ENCODE measurements at places on chromosomes 2 and 18. TPM values are rescaled to one million over a fixed set of nuclear protein-coding genes. Genes with fewer than 3 reads are reported as not detected.

GAREM2 gene
- 4.9 TPM for total RNA-seq

ZNF804A gene
- 4.1 TPM for total RNA-seq

RAPH1 gene
- 51.6 TPM for total RNA-seq

EGR4 gene
- total RNA-seq, result not detected

ALPI gene
- total RNA-seq, result 1.0 TPM

DNA sequence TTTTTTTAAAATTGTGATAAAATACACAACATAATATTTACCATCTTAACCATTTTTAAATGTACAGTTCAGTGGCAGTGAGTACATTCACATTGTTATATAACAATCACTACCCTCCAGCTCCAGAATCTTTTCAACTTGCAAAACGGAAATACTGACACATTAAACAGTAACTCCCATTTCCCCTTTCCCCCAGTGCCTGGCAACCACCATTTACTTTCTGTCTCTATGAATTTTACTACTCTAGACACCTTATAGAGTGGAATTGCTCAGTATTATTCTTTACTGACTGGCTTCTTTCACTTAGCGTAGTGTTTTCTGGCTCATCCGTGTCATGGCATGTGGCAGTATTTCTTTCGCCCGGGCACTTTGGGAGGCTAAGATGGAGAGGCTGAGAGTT, 32.6 kb downstream of the FASTKD2 start:
- no peak for DNase-seq

DNA sequence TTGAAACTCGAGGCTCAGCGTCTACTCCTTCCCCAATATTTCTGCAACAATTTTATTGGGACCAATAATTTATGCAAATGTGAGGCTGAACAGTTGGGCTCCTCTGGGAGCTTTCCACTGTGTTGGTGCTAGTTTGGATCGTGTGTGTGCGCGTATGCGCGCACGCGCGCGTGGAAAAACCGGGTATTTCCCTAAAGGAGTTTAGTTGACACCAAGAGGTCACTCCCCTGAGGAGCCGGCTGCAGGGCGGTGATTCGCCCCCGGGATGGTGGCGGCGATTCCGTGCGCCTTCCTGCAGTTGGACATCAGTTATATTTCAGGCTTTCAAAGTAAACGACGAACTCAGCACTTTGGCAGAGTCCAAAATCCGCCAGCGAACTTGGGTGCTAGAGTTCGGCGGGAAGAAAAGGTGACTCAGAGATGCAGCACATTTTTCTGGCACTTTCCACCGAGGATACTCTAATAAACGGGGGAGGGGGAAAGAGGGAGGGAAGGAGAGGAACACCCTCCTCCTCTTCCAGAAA, 186.5 kb upstream of the FANCL start:
- peak; percentile 20 for DNase-seq

DNA sequence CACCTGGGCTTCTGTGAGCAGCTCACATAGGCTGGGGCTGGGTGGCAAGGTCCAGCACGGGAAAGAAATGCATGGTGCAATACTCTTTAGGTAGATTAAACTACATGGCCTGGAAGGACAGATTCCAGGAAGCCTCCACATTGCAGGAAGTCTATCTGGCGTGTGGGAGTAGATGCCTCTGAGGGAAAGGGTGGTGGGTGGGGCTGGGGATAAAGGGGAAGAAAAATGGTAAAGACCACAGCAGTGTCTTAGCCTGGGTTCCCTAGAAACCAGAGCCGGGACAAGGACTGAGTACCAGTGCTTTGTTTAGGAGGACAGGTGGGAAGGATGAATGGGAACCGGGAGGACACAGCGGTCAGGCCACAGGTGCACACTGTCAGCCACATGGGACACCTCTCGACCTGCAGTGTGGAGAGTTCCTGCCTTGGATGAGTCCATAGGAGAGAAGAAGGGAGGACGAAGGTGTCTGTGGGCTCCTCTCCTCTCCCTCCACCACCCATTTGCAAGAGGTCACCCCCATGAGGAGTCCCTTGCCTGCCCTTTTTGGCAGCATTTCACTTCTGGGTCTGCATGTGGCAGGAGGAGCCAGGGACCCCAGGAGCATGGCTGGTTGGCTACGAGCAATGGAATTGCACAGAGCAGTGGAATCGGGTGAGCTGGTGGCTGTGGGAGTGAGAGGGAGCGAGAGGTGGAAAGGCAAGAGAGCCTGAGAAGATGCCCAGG, 91.5 kb upstream of the HS6ST1 start:
- peak; percentile 5 for DNase-seq

DNA sequence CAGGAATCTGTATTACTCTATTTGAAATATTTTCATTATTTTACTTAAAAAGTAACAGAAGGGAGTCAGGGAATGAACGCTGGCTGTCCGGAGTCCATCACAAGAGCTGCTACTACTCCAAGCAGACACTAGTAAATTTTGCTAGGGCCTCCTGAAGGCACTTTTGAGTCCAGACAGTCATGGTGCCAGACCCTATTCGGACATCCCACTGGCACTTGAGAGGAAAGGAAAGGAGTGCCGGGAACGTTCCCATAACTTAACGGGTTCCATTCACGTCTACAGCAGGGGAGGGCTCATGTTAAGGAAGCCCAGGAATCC, 563 bp upstream of the GMCL1 start:
- DNase-seq, result no peak

DNA sequence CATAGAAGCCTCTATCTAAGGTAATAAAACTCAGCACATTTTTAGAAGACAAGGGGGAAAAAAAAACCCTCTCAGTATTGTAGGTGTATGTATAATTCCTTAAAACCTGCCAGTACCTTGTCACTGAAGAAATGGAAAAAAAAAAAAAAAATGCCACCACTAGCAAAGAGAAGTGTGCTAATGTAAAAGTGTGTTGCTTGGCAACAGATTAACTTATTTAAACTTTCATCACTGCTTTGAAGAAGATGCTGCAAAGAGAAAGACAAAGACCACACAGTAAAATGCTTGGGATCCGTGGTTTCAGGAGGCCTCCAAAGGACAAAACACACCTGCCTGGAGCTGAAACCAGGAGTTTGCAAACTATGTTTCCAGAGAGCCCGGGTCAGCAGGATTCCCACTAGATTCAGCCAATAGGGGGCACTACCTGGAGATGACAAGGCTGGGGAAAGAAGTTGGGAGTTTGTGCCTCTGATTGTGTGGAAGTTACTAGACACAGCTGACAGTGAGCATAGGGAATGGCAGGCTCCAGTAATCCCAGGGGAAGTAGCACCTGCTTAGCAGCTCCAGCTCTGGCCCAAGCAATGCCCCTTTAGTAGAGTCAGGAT, 169.1 kb upstream of the TRIB2 start:
- DNase-seq, result no peak

GRCh38 chr2:235543851-235544688, 50.2 kb downstream of the AGAP1 start:
- DNase-seq, result no peak

DNA sequence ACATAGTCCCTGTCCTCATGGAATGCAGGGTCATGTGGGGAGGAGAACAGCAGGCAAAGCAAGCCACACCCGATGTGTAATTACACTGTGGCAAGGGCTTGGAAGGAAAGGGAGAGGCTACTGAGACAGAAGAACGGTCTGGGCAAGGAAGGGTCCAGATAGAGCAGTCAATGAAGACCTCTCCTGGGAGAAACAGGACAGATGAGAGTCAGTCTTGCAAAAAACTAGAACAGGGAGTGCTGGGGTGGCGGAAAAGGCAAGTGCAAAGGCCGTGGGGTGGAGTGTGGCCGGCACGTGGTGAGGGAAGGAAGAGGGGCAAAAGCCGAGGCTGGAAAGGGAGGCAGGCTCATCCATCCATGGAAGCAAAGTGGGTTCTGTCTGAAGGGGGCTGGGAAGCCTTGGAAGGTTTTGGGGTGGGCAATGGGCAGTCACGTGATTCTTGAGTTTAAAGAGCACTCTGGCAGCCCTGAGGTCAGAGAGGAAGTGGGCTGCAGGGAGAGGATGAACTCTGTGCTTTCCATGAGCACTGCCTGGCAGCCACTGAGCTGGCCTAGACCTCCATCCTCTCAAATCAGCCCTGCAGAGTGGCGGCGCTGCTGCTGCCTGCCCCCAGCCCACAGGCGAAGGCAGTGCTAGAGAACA, 182.2 kb downstream of the INHBB start:
- DNase-seq, result no peak

DNA sequence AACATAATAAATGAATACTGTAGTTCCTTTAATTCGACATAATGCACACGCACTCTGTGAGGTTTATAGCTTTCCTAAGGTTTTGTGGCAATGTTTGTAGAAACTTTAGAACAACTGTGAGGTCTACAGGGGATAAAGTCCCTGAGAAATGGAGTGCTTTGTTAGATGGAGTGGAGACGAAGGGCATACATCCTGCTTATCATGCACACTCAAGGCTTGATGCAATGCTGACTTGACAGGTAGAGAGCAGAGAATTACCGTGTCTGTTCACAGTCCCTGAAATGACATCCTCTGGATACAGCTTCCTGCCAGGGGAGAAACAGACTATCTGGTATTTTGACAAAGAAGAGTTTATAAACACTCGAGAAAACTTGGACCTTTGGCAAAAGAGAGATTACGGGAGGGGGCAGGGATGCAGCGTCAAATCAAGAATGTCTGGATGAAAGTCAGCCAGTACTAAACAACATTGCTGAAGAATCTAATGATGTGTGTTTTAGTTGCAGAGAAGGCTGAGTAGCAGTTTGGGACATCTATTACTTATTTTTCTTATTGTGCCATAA, 766.9 kb upstream of the ZEB2 start:
- no peak for DNase-seq

DNA sequence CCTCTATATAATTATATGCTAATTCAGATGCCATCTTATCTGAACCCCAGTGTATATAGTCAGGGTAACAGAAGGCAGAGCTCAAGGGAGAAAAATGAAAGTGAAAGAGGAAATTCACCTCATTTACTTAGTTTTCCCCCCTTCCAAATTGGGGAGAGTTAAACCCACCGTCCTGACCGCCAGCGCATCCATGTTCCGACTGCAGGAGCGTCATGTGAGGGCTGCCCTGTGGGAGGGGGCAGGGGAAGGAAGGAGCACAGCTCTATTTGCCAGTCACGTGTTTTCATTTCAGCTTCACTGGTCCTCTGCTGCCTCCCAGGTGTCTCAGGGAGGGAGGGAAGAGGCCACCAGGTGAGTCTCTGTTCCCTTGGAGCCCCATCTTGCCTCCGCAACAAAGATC, 13.2 kb downstream of the CNNM4 start:
- DNase-seq, result no peak

GRCh38 chr2:64987956-64988419, 1.2 kb upstream of the SLC1A4 start:
- DNase-seq, result no peak

DNA sequence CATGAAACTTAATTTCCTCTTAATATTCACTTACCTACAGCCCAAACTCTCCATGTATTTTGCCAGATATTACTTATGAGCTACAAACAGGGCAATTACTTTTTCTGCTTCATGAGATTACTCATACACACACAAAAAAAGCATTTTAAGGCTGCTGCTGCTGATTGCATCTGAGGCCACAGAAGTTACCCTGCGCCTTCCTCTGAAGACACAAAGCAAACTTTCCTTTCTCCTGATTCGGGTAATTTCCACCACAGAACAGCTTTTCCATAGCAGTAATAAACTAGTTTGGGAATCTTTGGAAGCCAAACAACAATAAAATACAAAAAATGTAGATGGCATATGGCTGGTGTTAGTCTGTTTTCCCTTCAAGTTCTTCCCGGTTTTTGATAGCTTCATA, 6.2 kb downstream of the TTC32 start:
- no peak for DNase-seq

DNA sequence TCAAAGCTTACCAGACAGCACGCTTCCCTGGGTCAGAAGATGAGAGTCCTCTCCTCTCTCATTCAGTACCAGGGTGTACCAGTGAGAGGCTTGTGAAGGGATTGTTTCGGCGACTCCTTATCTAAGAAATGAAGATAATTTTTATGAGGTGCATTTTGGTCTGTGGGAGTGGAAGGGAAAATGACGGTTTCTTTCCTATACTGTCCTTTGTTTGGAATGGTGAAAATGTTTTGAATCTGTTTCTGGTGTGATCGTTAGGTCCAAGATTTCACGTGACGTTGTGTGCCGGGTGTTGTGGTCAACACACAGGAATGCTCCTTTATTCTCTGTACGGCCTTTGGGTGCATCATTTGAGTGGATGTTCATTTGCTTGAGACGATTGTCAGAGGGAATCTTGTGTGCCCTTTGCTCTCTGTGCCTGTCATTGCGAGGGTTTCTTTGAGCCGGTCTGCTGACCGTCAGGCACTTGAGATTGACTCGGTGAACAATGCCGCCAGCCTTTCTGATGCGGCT, 183.5 kb downstream of the AGAP1 start:
- no peak for DNase-seq

DNA sequence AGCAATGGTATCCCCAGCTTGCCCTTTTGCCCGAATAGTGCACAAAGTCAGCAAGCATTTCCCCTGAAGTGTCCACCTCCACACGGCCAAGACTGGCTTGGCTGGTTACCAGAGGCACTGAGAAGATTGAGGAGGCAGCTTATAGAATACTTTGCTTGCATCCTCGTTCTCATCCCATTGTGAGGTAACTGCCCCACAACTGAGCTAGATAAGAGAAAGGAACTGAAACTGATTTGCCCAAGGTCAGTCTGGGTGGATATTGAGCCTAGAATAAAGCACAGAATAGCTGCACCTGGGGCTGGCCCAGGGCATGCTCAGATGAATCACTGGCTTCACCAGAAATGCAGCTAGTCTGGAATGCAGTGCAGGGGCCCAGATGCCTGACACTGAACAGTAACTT, 32.7 kb upstream of the MAP4K3 start:
- DNase-seq, result peak; percentile 64

DNA sequence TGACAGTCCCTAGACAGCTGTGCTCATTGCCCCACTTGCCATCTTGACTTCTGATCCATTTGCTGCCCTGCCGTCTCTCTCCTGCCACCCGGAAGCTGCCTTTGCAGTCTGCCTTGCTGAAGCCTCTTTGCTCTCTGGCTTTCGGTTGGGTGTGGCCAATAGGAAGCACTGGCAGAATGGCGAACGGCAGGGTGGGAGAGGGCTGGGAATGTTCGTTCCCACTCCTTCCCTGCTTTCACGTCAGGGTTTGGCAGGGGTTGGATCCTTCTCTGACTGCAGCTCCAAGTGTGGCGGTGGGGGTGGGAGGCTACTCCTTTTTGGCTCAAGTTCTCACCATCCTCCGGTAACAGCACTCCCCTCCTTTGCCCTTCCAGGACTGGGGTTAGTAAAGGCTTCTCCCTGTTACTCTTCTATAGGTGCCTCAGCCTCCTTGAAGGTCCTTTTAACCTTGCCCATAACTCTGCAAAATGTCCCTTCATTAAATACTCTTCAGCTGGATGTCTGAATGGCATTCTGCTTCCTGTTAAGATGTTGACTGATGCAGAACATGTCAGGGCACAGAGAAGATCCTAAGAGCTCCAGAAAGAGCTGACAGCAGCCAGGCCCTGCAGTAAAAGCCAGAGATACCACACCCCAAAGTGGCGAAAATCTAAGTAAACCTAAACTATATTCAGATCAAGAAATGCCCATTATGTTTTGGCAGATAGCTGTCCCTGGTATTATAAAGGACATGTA, 299.7 kb downstream of the CDCA7 start:
- DNase-seq, result no peak
